Esophagus squamous epithelium (tissue), 5 donors: ENCODE measurements at places on chromosomes 7 and 10.

- DNase-seq, result no peak
Observed at GRCh38 chr10:13348216-13349017, at the start of gene SEPHS1. Gene SEPHS1, minus strand, starts transcription at chr10:13348293. Its CDS starts 3,343 bp downstream, at chr10:13344950.

GRCh38 chr10:30747633-30748032 lies 118.1 kb upstream of the LYZL2 start:
- no peak for DNase-seq

- DNase-seq, result no peak
Observed at GRCh38 chr10:60942134-60942787, 1.7 kb downstream of the RHOBTB1 start.

GRCh38 chr7:47647181-47647917 lies 65.4 kb upstream of the TNS3 start:
- no peak for DNase-seq

DNA sequence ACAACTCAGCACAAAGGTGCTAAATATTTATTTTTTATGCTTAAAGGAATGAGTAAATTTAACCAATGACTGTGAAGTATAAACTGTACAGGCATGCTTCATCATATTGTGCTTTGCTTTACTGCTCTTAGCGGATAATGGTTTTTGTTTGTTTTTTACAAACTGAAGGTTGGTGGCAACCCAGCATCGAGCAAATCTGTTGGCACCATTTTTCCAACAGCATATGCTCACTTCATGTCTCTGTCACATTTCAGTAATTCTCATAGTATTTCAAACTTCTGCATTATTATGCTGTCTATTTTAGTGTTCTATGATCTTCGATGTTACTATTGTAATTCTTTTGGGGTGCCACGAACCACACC lies 22.8 kb downstream of the BRAF start:
- DNase-seq, result no peak

GRCh38 chr7:74173491-74173865 lies 678 bp upstream of the EIF4H start:
- no peak for DNase-seq

DNA sequence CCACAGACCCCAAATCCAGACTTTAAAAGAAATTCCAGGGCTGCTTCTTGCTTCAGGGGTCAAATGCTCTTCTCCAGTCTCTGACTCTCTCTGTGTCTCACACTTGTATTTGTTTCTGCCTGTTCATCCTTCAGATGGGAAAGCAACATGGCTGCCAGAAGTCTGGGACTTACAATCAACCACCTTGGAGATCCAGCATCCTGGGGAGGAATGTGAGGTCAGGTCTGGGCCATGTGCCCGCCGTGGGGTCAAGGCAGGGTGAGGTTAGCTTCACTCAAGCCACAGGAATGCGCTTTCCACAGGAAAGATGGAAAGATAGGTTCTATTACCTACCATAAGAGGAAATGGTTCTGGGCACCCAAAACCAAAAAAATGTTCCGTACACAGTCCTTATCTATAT lies 34.3 kb upstream of the NPVF start:
- DNase-seq, result no peak

- no peak for DNase-seq
Observed at GRCh38 chr7:115910541-115911164, 119.9 kb downstream of the TFEC start.

DNA sequence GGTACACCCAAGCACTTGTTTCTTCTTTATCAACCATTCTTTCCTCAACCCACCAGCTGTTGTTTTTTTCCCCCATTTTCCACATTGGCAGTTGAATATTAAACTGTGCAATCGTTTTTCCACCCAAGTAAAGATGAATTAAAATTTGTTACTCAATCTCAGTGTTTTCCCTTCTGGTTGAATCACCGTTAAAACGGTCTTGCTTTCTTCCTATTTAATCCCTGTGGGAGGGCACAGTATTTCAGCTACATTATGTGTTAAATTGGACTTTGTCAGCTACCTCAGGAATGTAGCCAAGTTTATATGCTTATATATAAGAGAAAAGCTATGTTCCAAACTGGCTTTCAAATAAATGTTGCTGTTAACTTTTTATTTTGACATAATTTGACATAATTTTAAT lies 19.9 kb downstream of the SLC35G1 start:
- no peak for DNase-seq

DNA sequence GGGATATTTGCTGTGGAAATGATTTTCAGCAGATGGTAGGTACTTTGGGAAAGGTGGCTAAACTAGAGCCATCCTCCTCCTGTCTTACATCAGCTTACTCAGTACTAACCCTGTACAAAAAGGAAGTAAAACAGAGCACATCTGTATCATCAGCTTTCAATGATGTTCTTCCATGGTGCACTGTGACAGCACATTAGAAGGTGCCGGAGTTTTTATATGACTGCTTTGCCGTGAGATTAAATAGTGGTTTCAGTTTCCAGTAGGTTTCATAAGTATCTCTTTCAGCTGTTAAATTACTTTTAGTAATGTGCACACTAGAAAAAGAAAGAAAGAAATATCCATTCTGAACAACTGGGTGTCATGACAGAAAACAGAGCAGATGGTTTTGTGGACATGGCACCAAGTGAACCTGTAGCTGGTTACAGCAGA lies 86.5 kb downstream of the ARID5B start:
- DNase-seq, result no peak

DNA sequence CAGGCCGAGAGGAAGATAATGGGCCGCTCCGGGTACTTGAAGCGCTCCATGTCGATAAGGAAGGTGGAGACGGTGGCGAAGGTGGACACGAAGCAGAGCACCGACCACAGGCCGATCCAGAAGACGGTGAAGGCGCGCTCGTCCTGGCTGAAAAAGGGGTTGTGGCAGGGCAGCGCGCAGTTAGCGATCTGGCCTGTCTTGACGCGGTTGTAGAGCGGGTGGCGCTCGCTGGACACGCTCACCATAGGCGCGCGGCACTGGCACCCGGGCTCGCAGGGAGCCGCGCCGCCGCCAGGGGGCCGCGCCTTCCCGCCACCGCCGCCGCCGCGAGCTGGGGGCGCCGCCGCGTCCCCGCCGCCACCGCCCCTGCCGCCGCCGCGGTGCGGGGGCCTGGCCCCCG lies 1.6 kb downstream of the FZD8 start:
- DNase-seq, result no peak

- DNase-seq, result no peak
Observed at GRCh38 chr7:107594961-107595737, 15.1 kb downstream of the BCAP29 start.

GRCh38 chr10:63707254-63707910 lies 186.2 kb downstream of the REEP3 start:
- no peak for DNase-seq

DNA sequence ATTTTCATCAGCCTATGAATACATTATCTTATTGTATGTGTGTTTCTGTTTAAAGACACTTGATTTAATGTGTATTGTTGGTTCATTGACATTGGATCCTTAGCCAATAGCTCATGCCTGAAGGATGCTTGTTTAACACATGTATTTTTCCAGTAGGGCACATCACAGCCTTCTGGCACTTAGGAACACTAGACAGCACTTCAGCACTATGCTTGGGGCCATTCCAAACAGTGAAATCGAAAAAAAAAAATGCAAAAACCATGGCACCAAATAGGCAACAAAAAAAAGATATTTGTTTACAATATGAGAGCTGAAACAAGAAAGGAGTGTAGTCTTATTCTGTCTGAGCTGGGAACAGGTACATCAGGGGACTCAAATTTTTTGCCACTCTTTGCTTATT lies 262.8 kb downstream of the SLC25A13 start:
- DNase-seq, result no peak

- DNase-seq, result no peak
Observed at GRCh38 chr7:140635345-140635744, 5.3 kb downstream of the DENND2A start.

GRCh38 chr10:93218386-93218785 lies 144.7 kb downstream of the CYP26A1 start:
- no peak for DNase-seq

DNA sequence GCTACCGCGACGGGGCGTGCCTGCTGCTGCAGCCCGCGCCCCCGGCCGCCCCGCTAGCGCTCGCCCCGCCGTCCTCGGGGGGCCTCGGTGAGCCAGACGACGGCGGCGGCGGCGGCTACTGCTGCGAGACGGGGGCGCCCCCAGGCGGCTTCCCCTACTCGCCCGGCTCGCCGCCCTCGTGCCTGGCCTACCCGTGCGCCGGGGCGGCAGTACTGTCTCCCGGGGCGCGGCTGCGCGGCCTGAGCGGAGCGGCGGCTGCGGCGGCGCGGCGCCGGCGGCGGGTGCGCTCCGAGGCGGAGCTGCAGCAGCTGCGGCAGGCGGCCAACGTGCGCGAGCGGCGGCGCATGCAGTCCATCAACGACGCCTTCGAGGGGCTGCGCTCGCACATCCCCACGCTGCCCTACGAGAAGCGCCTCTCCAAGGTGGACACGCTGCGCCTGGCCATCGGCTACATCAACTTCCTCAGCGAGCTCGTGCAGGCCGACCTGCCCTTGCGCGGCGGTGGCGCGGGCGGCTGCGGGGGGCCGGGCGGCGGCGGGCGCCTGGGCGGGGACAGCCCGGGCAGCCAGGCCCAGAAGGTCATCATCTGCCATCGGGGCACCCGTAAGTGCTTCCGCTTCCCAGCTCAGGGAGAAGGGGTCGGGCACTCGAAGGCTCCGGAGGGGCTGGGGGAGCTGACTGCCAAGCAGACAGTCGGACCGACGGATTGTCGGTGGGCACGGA lies 761 bp downstream of the PTF1A start:
- no peak for DNase-seq

DNA sequence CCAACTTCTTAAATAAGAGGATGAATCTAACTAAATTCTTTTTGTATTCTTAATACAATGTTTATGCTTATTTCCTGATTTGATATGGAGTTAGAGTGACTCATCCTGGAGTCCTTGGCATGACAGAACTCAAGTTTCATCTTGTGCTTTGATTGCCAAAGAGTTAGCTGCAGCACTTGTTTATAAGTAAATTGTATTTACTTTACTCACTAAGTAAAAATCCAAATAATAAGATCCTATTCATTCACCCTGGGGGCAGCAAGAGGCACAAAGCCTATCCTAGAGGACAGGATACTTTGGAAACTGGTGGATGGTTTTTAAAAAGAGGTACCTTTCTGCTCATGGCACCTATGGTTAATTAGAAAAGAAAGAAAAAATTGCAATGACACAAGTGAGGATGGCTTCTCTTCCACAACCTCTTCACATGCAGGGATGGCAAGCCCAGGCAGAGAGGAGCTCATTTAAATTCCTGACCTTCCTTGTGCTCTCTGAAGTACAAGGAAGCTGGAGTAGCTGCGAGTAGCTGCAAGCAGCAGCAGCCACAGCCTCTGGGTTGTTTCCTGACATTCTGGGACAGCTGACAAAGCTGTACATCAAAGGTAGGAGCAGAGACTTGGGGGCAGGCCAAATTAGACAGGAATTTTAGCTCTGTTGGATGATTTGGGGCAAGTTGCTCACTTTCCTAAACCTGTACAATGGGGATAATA lies 28.5 kb upstream of the CROT start:
- no peak for DNase-seq

DNA sequence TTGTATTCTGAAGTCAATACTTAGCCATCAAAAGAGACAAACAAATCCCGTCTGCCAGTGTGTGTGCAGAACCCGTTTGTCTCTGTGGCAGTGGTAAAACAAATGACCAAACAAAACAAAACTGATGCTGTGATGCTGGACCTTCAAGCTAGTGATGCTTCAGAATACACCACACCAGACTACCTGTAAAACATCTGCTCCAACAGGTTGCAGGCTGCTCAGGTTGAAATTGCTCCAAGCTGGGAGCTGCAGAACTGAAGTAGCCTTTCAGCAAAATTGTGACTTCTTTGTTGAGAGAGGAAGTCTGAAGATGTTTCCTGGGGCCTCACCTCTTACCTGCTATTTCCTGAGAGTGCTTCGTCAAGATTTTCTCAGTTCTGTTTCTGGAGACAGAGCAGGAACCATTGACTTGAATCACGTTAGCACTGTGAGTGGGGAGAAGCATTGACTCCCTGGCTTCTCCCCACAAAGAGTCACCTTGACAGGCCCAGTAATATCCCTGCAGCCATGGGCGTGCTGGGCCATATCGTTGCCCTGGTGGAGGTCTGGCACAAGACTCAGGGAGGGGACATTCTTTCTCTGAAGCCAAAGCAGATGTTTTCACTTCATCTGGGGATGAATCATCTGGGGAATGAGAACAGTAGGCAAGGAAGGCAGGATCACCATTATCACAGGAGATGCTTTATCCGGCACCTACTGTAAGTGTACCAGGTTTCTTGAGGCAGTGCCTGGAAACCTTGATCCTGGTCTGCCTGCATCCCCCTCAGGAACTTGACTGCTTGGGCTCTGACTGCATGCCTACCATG lies 80.2 kb downstream of the RBM20 start:
- no peak for DNase-seq

- DNase-seq, result no peak
Observed at GRCh38 chr7:22851145-22851544, 28.5 kb upstream of the TOMM7 start.

- no peak for DNase-seq
Observed at GRCh38 chr10:120098232-120098930, 205.9 kb downstream of the SEC23IP start.

GRCh38 chr10:109912335-109913281 lies 10.7 kb downstream of the XPNPEP1 start:
- DNase-seq, result no peak

DNA sequence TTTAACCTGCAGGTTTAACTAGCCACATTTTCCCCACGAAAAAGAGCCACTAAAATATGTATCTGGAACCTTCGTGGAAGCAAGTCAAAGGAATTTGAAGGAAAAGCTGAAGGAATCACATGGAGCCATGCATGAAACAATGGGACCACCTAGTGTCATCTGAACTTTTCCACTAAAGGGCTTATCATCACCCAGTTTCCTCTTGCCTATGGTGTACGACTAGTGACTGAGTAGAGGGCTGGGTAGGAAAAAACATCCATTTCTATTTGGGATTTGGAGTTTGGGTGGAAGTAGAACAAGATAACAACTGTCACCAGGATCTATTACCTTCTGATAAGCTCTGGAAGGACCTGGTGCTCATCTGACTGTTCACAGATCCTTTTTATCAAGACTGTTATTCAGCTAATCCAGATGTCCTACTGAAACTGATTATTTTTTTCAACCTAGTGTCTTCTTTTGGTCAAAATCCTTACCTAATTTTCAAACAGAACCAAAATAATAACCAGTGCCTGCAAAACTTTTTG lies 153.2 kb upstream of the COL1A2 start:
- no peak for DNase-seq

DNA sequence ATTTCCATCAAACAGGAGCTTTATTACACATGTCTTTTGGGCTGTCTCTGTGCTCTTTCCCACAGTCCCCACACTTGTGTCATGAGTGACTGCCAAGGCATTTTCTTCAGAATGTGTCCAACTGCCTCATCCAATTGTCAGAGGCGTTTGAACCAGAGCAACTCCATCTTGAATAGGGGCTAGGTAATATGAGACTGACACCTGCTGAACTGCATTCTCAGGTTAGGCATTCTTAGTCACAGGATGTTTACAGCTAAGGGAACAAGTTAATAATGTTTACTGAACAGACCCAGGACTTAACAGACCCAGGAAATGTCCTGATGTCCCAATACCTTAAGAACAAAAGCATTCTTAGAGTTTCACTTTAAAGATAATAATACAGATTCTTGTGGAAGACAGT lies 595.5 kb downstream of the REEP3 start:
- DNase-seq, result no peak

- DNase-seq, result no peak
Observed at GRCh38 chr10:7318836-7319235, 92.0 kb downstream of the SFMBT2 start.

GRCh38 chr7:455110-455928 lies 64.3 kb downstream of the PDGFA start:
- no peak for DNase-seq

- no peak for DNase-seq
Observed at GRCh38 chr10:84340632-84341537, 12.5 kb downstream of the CCSER2 start.
